Stimulated activated CD4-positive, alpha-beta T cell treated with anti-CD3 and anti-CD28 coated beads, Interleukin-15, amount 100 ng/mL, for 24 hours (primary cell): ENCODE measurements at places on chromosomes 13 and 19.

DNA sequence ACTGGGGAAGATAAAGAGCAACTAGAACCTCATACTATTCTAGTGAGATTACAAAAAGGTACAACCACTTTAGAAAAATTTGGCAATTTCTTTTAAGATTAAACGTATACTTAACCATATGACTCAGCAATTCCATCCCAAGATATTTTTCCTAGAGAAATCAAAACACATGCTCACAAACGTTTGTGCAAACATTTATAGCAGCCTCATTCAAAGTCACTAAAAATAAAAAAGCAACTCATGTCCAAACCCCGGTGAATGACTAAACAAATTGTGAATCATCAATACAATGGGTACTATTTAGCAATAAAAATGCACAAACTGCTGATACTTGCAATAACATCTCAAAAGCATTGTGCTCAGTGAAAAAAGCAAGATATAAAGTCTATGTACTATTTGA lies 121.5 kb downstream of the FRY start:
- DNase-seq: no peak

GRCh38 chr13:75764926-75765310 lies 128.8 kb downstream of the LMO7 start:
- no peak for DNase-seq

DNA sequence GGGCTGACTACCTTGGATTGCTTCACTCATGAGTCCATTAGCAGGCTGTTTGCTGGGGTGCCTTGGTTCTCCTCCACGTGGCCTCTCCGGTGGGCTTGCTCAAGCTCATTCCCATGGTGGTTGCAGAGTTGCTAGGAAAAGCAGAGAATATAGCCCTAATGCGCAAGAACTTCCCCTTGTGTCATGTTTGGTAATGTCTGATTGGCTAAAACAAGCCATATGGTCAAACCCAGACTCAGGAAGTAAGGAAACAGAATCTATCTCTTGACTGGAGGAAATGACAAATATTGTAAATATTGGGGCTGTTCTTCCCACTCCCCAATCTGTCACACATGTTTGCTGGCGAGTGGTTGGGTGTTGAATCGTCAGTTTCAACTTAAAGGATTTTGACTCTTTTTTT lies 12.1 kb downstream of the NFILZ start:
- no peak for DNase-seq

GRCh38 chr19:37227996-37228395 lies 10.0 kb downstream of the ZNF383 start:
- DNase-seq: peak; percentile 38

DNA sequence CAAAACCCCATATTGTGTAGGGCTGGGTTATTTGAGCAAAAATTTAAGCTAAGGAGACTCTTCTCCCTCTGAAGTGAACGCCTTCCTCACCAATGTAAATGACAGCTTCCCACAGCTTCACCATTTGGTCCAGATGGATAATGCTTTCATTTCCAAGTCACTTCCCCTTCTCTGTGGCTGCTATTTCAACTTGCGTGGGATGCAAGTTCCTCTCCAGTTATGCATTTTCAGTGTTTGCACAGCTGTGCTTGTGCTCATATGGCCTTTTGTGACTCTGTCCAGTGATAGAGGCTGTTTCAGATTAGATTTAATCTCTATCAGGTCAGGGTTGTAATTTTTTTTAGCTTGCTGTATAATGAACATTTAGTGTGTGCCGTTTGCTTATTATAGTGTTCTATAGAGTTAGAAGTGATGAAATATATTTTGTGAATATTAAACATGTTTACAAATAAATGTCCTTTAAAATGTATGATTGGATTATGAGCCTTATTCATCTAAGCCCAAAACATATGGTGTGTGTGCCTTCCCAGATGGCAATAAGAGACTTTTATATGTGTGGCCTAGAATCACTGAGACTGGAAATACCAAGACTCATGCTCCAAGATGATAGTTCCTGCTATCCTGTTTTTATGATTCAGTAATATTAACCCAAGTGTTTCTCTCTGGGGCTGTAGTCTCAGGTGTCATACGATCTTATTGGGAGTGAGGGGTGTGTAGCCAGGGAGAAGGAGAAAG lies 86.6 kb downstream of the TNFRSF19 start:
- no peak for DNase-seq

- DNase-seq: no peak
These were observed 15.8 kb upstream of the ELF1 start for GRCh38 chr13:41034881-41035280.

DNA sequence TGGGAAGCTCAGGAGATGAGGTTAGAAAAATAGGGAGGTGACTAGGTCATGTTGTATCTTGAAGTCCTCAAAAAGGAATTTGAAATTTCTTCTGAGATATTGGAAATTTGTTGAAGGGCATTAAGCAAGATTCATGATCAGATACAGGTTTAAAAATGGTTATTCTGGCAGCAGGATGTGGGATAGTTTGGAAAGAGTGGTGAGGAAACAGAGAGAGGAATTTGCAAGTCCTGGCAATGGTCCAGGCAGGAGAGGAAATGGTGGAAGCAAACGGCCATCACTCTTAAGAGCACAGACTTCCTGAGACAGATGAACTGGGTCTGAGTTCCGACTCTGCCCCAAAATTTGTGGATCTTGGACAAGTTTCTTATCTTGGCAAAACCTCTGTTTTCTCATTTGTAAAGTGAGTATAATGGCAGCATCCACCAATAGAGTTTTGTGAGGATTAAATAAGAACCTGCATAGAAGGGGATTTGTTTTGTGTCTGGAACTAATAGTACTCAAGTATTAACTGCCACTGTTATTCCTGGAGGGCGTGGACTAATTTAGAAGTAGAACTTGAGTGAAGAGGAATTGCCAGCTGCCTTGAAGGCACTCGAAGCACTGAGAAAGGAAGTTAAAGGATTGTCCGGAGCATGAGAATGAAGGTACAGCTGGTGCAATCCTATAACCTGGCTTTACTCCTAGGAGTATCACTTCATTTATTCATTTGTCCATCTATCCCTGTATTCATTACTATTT lies 99.6 kb downstream of the CCNA1 start:
- DNase-seq: no peak

DNA sequence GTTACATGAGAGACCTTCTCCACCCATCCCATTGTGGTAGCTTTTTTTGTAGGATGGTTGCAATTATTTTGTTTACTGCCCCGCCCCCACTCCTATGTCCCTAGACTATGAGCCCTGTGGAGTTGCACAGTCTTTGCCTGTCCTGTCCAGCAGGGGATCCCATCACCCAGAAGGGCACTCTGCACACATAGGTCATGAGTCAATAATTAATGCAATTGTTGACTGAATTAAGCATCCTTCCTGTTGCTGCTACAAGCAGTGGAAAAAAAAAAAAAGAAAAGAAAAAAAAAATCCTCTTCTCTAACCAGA lies 14.2 kb downstream of the C19orf81 start:
- no peak for DNase-seq

DNA sequence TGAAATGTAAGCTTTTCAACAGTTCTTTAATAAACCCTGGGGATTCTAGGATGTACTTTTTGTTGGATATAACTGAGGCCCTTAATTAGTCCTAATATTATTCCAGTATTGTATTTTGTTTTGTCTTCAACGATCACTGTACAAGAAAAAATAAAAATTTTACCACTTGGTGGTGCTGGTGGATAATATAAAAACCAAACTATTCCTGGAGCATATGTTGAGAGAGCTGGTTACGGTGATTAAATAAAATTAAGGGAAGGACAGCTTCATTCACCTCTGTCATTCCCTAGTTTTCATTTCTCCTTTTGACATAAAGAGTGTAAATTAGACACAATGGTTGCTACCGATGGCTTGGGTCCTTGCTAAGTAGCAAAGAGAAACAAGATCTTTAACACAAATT lies 598.6 kb upstream of the PCDH20 start:
- no peak for DNase-seq

DNA sequence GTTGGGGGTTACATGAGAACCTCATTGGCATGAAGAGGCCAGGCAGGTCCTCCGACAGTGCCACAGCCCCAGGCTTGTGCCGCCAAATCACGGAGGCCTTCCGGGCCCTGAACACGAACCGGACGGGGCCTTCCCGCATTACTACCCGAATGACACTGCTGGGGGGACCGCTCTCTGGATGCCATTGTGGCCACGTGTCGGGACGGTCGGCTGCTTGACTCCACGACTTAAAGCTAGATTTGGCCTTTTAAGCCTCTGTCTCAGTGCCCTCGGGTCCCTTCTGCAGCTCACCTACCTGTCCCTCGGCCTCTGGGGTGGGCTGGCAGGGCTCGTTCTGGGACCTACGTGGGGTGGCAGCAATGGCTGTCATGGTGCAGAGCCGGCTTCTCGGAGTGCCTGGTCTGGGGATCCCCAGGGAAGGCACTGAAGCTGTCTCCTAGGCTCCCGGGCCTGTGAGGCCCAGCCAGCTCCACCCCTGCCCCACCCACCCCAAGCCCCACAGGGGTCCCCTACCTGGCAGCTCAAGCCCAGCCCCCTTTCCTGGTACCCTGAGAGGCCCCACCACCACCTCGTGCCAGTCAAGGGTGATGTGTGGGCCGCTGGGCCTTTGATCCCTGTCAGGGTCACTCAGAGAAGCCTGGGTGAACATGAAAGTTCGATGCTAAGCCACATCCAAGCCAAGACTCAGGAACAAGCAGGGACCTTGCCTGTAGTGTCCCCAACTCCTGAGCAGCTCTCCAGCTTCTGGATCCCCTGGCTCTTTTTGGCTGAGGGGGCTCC lies 245.8 kb upstream of the SGCG start:
- DNase-seq: no peak

GRCh38 chr13:31982540-31982939 lies 49.0 kb upstream of the FRY start:
- no peak for DNase-seq

DNA sequence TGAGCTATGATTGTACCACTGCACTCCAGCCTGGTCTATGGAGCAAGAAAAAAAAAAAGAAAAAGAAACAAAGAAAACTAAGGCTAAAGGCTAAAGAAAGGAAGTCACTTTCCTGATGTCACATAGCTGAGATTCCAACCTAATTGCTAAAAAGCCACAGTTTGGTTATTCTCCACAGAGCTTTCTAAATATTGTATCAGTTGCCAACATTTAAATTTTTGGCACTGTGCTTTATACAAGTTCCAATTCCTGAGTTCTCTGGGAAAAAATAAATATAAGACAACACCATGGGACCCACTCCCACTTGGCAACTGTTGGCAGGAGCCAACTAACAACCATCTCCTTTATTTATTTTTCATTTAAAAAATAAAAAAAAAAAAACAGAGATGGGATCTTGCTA lies 11.2 kb upstream of the LYPD3 start:
- DNase-seq: no peak

GRCh38 chr13:36151591-36151990 lies 20.4 kb upstream of the DCLK1 start:
- DNase-seq: no peak

- DNase-seq: no peak
These were observed 19.5 kb downstream of the NUFIP1 start for GRCh38 chr13:44969551-44970484.

DNA sequence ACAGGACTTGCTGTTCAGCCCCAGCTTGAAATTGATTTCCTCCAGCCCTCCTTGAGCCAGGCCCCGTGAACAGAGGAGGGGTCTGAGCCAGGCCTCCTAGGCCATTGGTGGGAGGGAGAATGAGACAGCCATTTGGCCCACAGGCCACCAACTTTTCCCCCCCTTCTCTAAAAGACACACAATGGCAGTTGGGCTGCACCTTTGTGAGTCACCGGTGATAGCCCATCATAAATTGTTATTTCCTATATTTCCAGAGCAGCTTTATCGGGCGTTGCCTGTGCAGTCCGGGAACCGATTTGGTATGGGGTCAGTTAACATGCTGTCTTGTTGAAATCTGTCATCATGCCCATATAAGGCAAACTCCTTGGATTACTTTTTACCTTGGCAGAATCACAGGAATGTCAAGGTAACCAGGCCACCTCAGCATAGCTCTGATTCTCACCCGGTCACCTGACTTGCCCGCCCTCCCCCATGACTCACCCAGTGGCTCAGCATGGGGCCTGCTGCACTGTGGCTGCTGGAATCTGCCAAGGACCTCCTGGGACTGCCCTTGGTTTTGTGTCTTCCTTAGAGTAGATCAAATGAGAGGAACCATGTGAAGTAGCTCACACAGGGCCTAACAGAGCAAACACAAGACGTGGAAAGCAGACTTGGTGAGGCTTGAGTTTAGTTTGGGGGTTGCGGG lies 36.1 kb downstream of the ACTN4 start:
- DNase-seq: peak; percentile 65

DNA sequence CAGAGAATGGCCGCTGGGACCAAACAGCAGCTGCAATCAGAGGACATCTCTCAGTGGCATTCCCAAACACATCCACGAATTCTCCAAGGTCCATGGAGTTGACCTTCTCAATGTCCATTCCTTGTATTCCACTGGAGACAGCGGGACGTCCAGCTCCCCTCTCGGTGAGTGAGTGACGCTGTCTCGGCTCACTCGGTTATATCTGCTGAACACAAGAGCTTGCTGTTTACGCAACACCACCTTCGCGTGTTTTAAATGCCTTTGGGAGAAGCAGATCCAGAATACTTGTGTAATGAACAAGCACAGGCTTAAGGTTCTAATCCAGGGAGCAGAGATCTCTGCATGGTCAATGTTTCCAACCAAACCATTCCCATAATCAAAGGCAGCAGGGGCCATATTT lies at the start of gene URAD:
URAD (minus strand) TSS at position 174 of the 400 bp plus-strand sequence; CDS start at position 118, 56 bp downstream.
- DNase-seq: no peak

DNA sequence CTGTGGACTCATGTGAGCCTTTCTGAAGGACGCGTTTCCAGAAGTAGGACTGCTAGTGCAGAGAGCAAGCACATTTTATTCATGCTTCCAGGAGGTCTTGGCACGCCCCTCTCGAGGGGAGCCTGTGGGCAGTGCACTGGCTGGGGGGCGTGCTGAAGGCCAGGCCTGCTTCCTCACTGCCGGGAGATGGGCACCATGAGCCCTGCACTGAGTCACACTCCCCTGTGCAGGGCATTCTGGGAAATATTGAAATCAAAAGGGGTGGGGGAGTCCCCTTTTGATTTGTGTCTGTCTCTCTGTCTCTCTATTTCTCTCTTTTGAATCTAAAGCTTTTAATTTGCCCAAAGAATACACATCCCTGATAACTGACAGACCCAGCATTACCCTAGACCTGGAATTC lies 34.0 kb downstream of the DPF1 start:
- peak; percentile 24 for DNase-seq

DNA sequence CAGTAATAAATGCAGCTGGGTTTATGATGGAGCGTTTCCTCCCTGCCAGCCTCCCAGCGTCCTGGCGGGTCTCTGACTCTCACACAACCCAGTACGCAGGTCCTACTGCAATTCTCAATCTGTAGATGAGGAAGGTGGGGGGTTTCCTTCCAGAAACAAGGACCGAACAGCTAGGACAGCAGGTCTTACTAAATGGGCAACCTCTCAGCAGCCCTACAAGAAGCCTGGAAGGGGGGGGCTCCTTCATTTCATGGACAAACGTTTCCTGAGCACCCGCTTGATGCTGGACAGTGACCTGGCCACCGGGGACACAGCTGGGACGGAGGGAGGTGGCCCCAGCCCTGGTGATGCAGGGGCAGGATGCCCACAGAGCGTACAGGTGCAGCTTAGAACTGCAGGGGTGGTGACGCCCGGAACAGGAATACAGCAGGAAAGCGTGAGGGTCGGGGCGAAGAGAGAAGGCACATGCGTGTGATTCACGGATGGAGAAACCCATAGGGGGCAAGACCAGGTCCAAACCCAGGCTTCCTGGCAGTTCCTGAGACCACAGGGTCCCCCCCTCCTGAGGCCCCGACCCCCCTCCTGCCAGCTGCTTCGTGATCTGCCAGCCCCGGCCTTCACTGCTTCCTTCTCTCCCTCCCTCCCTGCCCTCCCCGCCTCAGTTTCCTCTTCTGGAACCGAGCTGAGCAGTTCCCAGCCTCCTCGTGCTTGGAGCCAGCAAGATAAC lies 732 bp upstream of the C2CD4C start:
- DNase-seq: no peak

GRCh38 chr13:43879755-43880181 lies at the start of gene LACC1:
Gene LACC1, plus strand, starts transcription at chr13:43879904. Its CDS starts 1,082 bp downstream, at chr13:43880986.
- no peak for DNase-seq
